ENCODE measurements at places on chromosomes 12 and 14.

GRCh38 chr12:91224401-91224800, 41.8 kb upstream of the DCN start:
- H3K27ac ChIP-seq, result no peak overlapping the region
- H3K4me3 ChIP-seq, result no peak overlapping the region
- no peaks in the 10 kb centered on the region for H3K27me3 ChIP-seq
- no peaks in the 10 kb centered on the region for H3K36me3 ChIP-seq
- DNase-seq, result no peak

DNA sequence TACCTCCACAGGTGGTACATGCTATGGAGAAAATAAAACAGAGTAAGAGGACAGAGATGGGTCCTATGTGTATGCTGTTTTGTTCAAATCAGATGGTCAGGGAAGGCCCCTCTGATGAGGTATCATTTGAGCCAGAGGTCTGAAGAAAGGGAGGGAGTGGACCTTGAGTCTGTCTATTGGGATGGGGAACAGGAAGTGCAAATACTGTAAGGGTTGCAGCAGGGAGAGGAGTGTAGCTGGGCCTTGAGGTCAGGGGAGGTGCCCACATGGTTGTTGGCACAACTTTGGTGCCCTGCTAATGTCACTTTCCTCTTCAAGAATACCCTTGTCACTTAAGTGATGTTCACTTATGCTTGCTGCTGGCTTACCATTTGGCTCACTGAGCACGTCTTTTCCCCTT, 83.3 kb downstream of the PRKCH start:
- peaks cover 13% of the 10 kb centered on the region for H3K4me1 ChIP-seq
- DNase-seq, result no peak
- H3K27ac ChIP-seq, result no peak overlapping the region
- H3K4me3 ChIP-seq, result no peak overlapping the region
- no peaks in the 10 kb centered on the region for H3K36me3 ChIP-seq
- H3K27me3 ChIP-seq, result peaks cover 5% of the 10 kb centered on the region

- no peak overlapping the region for H3K4me3 ChIP-seq
- peaks cover 21% of the 10 kb centered on the region for H3K27me3 ChIP-seq
- H3K4me1 ChIP-seq, result peaks cover 8% of the 10 kb centered on the region
- H3K36me3 ChIP-seq, result no peaks in the 10 kb centered on the region
Observed at GRCh38 chr14:97106609-97107008, 309.4 kb downstream of the VRK1 start.

DNA sequence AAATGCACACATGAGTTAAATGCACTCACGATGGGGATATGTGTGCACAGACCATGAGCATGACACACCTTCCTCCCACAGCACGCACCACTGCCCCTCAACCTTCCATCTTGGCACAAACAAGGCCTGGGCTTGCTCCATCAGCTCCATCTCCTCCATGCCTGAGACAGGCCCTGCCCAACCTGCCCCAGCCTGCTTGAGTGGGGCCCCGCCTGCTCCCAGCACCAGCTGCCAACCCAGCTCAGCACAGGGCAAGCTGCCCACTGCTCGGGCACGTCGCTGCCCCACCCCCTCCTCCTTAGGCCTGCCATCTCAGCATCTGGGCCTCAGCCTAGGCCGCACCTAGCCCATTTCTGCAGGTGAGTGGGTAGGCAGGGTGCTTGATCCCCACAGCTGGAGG, 27.6 kb upstream of the KRT78 start:
- H3K36me3 ChIP-seq, result no peaks in the 10 kb centered on the region
- peaks cover 21% of the 10 kb centered on the region for H3K4me1 ChIP-seq
- H3K4me3 ChIP-seq, result no peak overlapping the region
- no peak overlapping the region for H3K27ac ChIP-seq
- DNase-seq, result no peak

DNA sequence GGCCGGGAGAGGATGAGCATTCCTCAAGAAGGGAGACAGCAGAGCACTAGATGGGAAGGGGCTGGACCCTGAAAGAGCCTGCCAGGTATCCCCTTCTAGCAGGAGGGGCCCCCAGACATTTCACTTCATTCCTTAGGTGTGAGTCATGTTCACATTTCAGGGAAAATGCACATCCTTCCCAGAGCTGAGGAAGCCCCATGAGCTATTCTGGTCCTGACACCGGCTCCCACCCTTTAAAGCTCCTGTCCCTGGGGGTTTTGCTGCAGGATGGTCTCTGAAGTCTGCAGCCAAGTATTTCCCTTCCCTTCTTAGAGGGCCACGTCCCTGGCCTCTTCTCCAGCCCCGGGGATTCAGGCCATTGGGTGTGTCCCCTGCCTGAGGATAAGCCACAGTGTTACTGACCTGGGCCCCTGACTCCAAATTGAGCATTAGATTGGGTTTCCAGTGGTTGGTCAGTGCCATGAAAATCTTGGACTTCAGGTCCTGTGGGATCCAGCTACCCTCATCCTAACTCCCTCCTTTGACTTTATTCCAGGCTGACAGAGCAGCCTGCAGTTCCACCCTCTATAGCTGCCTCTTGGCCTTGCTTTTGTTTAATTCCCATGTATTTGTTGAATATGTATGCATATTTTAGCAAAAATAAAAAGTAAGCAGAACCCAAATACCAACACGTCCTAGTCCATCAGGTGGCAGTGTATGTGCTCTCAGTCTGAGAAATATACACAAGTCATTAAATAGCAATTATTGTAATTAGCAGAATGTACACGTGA, 267.1 kb downstream of the CACNA1C start:
- no peak overlapping the region for H3K27ac ChIP-seq
- no peak for DNase-seq
- peaks cover 31% of the 10 kb centered on the region for H3K27me3 ChIP-seq
- peaks cover 7% of the 10 kb centered on the region for H3K4me1 ChIP-seq
- H3K4me3 ChIP-seq, result no peak overlapping the region

- H3K27ac ChIP-seq, result no peak overlapping the region
- no peak overlapping the region for H3K4me3 ChIP-seq
- H3K4me1 ChIP-seq, result no peaks in the 10 kb centered on the region
- H3K27me3 ChIP-seq, result peaks cover 20% of the 10 kb centered on the region
Observed at GRCh38 chr12:30997685-30998440, 71.3 kb downstream of the TSPAN11 start.

Data from progenitor cell of endocrine pancreas (in vitro differentiated cells).